ENCODE measurements at places on chromosomes 7 and 10.

- DNase-seq = no peak
These were observed 1354.7 kb upstream of the LRRTM3 start for GRCh38 chr10:65571011-65571570.

DNA sequence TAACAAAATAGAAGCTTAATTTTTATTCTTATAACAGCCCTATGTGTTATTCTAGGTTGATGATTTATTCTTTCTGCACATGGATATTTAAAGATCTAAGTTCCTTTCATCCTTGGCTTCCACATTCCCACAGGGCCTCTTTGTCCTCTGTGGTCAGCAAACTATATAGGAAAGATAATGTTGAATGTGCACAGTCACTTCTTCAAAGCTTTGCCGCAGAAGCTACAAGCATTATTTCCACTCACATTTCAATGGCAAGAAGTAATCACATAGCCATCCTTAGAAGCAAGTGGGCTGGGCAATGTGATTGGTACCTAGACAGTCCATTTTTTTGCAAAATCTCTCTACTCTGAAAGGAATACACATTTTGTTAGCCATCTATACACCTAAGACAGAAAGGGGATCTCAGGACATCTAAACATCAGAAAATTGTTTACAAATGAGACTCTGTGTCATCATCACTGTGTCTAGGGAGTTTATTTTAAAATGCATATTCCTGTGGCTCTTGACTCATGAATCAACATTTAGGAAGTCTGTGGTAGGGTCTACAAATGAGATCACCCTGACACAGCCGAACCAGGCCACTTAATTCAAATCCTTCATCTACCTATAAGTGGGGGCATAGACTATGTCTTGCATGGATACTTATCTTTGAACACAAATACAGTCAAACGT is 1060.5 kb downstream of the XPNPEP1 start:
- no peak for DNase-seq

GRCh38 chr7:155961241-155962190 is 149.3 kb upstream of the SHH start:
- no peak for DNase-seq

- no peak for DNase-seq
These were observed 2.7 kb downstream of the ANKRD16 start for GRCh38 chr10:5887029-5887428.
